Right lobe of liver (tissue), 6 donors: ENCODE measurements at places on chromosomes 3 and 15. TPM values are rescaled to one million over a fixed set of nuclear protein-coding genes. Genes with fewer than 3 reads are reported as not detected.

CKMT1A gene
- not detected for total RNA-seq

SPINK8 gene
- not detected for total RNA-seq

PRKAR2A gene
- 21.9 TPM for total RNA-seq

CD86 gene
- 2.2 TPM for total RNA-seq

STAB1 gene
- 66.9 TPM for total RNA-seq

MYEF2 gene
- total RNA-seq, result 0.35 TPM
